ENCODE measurements at places on chromosomes 5 and 9.

- DNase-seq = no peak
Observed at GRCh38 chr9:132381966-132382541, 24.6 kb downstream of the TTF1 start.

DNA sequence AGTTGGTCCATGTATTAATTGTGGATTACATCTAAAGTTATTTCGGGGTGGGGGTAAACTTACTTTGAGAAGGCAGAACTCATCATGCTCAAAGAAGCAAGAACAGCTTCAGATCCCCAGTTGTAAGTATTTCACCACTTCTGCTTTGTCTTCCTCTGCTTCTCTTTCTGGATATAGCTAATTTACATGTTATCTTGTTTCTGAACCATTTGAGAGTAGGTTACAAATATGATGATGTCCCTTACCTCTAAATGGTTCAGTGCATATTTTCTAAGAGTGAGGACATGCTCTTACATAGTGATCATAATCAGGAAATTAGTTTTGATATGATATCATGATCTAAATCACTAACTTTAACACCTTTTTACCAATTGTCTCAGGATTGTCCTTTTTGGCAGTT, 11.9 kb downstream of the TRIO start:
- no peak for DNase-seq

- DNase-seq = no peak
Observed at GRCh38 chr9:105146677-105147076, 97.8 kb upstream of the SLC44A1 start.

DNA sequence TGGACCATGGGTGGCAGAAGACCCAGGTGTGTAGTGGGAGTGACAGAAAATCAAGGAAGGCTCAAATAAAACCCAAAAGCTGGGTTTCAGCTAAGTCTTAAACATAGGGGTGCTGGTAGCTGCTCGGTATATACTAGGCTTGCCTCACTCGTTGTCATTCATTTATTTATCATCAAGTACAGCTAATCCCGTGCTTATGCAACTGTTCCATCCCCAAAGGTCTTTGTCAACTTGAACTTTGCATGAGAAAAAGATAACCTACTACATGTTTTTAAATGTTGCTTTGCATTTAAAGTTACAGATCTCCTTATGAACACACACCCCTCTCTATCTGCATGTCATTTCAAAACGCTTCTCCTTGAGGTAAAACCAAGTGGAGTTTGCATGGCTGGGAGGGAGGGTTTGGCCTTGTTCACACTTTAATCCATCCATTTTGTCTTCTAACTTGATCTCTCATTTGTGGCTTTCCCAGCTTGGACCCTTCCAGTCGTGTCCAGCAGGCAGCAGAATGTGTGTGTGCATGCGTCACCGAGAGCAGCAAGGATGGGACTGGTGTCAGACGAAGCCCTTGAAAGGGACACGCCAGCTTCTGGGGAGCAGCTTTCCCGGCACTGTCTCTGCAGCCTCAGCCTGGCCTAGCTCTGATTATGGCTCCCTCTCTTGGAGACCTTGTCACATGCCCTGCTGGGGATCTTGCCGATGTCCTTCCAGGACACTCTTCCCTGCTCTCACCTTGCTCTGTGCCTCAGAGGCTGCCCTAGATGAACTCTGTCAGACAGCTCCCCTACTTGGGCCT, 133.5 kb downstream of the GADD45G start:
- DNase-seq = no peak

DNA sequence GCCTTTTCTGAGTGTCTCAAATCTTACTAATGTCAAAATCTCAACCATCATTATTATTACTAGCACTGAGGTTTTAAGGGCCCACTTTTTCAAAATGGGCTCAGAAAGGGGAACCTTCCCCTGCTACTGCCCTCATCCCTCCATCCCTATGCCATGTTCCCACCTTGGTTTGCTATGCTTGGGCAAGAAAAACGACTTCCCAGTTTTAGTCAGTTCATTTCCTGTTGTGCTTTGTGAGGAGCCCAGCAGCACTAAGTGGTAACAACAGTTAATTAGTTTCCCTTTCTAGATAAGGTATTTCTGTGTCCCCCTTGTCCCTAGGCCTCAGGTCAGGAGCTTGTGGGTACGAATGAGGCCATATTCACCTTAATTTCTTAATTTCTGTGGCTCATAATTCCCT, 595.2 kb downstream of the RAB3C start:
- no peak for DNase-seq

All from stimulated activated naive CD4-positive, alpha-beta T cell (primary cell).